Activated CD8-positive, alpha-beta memory T cell treated with anti-CD3 and anti-CD28 coated beads for 24 hours (primary cell): ENCODE measurements at places on chromosomes 12 and 14.

DNA sequence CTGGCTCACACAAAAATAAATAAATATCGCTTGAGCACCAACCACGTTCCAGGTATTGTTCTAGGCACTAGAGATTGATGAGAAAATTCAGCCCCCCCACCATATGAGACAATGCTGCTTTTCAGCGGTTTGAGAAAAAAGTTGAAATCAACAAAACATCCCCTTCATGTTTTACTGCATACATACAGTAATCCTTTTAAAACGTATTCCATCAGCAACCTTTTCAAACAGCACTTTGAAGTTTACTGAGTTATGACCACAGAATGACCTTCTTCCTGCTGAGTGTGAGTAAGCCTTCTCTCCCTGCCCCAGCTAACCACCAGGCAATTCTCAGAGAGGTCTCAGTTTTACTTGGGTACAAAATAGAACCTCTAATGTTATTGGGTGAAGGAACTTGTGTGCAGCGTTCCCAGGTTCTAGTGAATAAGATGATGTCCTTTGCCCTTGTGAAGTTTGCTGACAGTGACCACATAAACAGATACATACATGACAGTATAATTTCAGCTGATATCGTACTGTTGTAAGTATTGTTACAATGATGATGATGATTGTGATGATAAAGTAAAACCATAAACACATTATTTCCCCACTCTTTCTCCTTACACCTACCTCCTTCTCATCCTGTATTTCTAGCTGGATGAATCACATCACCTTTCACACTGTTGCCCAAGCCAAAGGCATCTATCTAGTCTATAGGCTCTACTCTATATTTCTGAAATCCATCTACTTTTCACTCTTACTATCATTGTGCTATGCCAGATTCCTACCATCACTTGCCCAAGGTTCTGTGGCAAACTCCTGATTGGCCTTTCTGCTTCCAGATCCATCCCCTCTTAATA, 124.4 kb upstream of the KRR1 start:
- DNase-seq: no peak

DNA sequence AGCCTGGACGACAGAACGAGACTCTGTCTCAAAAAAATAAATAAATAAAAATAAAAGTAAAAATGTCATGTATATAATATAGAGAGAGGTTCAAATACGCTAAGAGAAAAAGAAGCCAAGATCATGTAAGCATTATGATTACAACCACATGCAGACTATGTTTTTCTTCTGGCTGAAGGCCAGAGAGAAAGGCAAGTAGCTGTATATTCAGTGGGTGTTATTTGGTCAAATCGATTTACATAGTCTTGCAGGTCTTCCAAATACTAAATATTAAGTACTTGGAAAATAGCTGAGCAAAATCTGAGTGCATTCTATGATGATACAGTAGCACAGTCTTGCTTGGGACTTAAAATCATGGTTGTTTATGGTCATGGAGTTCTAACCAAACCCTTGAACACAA, 758.0 kb downstream of the DIO2 start:
- no peak for DNase-seq

DNA sequence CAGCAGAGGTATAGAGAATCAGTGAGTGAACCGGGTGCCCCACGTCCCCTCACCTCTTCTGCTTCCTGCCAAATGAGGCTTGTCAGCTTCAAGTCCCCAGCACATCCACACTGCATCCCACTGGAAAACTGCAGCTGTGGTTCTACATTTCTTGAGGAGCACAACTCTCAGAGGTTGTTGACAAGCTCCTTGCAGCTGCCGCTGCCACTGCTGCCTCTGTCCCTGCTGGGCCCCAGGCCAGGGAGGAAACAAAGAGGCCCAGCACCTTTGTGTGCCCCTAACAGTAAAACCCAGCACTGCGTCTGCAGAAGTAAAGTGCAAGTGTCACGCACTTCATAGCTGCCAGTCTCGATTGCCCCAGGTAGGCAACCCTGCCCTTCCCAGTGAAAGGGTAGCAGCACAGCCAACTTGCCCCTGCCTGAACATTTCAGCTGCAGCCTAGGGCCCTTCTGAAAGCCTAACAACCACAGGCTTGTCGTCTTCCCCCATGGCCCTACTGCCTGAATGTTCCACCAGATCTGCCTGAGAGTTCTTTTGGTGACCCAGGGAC, 1162.1 kb upstream of the USP15 start:
- DNase-seq: no peak

DNA sequence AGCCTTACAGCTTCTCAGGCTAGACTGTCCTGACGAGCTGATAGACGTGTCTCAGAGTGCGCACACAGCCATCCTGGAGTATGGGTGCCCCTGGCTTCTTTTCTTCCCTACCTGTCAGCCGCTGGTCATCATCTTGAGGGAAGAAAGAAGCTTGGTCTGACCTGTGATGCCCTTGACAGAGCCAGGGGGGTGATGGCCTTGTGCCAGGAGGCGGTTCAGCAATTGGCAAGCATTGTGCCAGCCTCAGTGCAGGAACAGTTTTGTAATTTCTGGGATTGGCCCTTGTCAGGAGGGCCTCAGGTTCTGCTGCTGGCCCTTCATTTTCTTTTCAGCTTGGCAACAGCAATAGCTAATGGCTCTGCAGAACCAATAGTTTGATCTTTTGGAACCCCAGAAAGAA, 80.1 kb downstream of the ADCK1 start:
- no peak for DNase-seq

DNA sequence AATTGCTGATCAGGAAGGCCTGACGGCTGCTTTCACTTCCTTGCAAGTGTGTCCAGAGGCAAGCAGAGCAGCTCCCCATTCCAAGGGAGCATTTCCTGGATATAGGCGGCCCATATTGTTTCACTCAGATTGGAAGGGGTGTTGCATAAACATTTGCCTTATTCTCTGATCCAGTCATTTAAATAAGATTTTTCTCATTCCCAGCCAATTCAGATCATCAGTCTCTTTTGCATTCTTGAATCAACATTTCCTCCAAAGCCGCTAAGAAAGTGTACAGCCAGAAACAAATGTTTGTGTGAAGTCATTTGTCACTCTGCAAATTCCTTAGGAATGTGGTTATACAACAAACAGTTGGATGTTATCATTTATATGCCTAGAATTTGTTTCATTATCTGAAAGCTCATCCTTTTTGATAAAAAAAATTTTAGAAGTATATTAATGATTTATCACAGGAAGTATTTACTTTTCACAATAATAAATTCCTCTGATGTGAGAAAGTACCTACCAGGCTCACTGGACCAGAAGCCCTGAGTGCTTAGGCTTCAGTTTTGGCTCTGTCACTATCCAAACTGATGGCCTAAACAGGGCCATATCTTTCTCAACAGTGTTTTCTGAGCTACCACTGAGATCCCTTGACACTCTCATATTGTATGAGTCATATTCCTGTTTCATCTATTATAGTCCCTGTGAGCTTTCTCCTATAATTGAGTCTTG, 379.6 kb downstream of the CCDC91 start:
- no peak for DNase-seq

DNA sequence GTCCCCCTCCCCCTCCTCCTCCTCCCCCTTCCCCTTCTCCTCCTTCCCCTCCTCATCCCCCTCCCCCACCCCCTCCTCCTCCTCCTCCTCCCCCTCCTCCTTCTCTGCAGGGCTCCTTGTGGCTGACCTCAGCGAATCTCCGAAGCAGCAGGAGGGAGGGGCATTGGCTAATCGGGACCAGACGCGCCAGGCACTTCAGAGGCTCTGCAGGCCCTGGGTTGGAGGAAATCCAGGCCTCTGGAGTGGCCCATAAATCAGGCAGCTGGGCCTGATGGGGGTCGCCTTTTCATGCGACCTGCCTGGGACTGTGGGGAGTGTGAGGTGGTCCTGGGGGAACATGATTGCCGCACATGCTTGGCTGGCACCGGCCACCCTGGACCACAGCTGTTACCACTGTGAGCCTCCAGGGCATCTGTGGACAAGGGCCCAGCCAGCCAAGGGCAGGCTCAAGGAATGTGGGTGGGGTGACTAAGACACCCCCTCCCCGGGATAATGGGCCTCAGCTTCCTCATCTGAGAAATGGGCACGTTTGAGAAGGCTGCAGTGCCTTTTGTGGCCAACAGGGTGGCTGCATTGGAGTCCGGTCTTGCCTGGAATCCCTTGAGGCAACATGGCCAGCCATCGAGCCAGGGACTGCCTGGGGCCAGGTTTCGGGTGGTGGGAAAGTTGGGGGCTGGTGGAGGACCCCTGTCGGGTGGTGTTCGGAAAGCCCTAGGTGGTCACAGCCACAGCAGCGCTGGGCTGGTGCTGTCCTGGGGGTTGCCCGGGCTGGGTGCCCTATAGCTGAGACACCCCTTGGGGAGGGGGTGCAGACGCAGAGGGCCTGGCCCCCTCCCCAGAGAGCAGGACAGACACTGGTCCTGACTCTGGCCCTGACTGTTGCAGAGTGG, 12.0 kb downstream of the KIF26A start:
- DNase-seq: no peak

DNA sequence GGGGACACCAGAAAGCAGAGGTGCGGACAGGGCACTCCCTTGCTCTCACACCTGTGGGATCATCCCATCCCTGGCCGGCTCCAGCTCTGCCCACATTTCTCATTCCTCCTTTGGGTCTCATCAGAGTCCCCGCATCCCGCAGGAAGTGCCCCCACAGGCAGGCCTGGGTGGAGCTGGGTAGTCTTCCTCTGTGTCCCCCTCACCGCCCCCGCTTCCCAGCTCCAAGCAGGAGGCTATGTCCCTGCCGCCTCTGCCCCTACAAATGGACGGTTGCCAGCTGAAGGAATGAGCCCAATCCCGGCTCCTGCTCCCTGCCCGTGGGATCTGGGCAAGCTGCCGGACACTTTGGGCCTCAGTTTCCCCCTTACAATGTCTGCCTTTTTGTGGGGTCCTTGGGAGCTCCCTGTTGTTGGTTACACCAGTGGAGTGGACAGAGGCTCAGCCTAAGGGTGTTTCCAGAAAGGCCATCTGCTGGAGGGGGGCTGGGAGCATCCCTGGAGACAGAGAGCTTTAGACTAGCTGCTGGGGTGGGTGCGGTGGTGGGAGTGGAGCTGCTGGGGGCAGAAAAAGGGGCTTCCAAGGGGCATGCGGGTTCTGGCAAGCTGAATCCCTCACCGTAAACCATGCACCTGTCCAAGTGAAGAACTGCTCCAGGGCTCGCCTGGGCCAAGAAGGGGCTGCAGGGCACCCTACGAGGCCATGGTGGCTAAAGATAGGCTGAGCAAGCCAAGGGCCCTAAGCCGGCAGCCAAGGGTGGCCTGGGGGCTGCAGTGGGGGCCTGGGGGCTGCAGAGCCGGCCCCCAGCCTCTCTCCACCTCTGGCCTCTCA, 7.9 kb upstream of the GPR132 start:
- DNase-seq: no peak

- DNase-seq: no peak
Measured at GRCh38 chr12:61553091-61553490, 707.1 kb upstream of the USP15 start.

DNA sequence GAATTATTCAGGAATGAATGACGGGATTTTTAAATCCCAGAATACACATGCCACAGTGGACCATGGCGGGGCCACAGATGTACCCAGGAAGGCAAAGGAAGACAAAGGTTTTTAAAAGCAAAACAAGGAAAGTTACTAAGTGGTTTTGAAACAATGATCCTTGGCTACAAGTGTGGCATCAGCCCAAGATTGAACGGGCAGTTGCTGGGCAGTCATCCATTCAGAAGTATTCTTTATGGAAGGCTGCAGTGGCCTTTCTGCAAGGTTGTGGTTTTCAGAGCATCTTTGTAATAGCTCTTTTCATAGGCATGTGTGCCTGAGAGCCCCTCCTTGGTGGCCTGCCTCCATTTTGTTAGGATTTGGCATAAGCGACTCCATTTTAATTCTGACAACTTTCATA, 13.4 kb upstream of the IFI27 start:
- no peak for DNase-seq

GRCh38 chr12:119770146-119770545, 102.2 kb downstream of the PRKAB1 start:
- no peak for DNase-seq

GRCh38 chr12:102769323-102769916, 147.6 kb downstream of the PAH start:
- peak; percentile 64 for DNase-seq

GRCh38 chr12:76060111-76060510, 24.4 kb downstream of the NAP1L1 start:
- DNase-seq: no peak

- no peak for DNase-seq
Measured at GRCh38 chr14:76257111-76257803, 105.5 kb downstream of the GPATCH2L start.

GRCh38 chr14:77204459-77204771, 22.8 kb downstream of the TMEM63C start:
- DNase-seq: no peak

GRCh38 chr14:55180006-55180405, 11.4 kb downstream of the DLGAP5 start:
- DNase-seq: no peak

- DNase-seq: no peak
Measured at GRCh38 chr12:92020983-92021665, 124.5 kb downstream of the BTG1 start.

GRCh38 chr14:65168840-65169239, 66.5 kb upstream of the MAX start:
- no peak for DNase-seq

DNA sequence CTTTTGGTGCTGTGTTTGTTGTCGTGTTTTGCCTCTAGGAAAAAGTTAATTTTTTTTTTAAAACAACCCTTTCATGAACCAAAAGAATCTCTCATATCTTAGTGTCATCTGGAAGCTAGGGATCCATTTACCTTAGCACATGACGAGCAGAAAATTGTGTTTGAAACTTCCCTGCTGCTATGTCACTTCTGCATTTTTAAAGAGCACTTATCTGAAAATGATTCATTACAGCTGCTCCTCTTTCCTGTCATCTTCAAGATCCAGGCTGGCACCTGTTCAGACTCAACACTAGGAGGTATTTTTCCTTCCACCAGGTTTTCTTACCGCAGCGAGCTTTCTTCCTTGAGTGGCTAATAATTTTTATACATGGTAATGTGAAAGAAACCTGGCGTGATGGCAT, 67.0 kb downstream of the EML1 start:
- no peak for DNase-seq

GRCh38 chr12:108693751-108694150, 37.6 kb downstream of the CORO1C start:
- DNase-seq: no peak

GRCh38 chr14:69695322-69696203, 71.4 kb upstream of the SRSF5 start:
- no peak for DNase-seq

GRCh38 chr12:11987901-11988300, 82.8 kb upstream of the BCL2L14 start:
- no peak for DNase-seq

DNA sequence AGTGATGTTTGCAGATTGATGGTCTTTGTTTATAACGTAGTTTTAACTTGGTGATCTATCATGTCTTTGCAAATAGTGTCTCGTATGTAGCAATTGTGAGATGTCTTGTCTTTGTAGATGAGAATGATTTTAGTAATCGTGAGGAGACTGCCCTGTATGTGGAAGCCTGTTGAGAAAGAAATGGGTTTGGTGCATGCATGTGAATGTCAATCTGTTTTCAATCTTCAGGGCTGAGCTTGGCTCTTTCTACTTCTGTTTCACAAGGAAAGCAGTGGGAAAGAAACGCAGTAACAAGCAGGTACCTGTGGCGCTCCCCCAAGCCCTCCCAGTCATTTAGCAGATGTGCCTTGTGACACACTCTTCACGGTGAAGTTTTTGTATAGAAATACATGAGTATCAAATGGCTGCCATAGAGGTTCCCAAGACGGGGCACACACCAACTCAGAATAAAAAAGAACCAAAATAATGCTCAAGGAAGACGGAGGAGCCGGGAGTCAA, 342.8 kb upstream of the DDHD1 start:
- DNase-seq: no peak
